ENCODE measurements at places on chromosomes 16 and 17.

- DNase-seq, result no peak
These were observed 1.6 kb downstream of the PECAM1 start for GRCh38 chr17:64388961-64389565.

- no peak for DNase-seq
These were observed 55.0 kb downstream of the EFCAB5 start for GRCh38 chr17:29996458-29996857.

DNA sequence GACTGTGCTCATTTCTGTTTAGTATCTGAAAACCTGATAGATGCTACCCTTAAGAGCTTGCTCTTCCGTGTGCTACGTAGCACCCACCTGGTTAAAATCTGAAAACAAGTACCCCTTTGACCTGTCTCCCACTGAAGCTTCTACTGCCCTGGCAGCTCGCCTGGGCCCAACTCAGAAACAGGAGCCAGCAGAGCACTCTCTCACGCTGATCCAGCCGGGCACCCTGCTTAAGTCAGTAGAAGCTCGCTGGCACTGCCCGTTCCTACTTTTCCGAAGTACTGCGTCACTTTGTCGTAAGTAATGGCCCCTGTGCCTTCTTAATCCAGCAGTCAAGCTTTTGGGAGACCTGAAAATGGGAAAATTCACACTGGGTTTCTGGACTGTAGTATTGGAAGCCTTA, 18.9 kb downstream of the NTAN1 start:
- DNase-seq, result no peak

- no peak for DNase-seq
These were observed 30.4 kb upstream of the FOXK2 start for GRCh38 chr17:82489117-82489516.

DNA sequence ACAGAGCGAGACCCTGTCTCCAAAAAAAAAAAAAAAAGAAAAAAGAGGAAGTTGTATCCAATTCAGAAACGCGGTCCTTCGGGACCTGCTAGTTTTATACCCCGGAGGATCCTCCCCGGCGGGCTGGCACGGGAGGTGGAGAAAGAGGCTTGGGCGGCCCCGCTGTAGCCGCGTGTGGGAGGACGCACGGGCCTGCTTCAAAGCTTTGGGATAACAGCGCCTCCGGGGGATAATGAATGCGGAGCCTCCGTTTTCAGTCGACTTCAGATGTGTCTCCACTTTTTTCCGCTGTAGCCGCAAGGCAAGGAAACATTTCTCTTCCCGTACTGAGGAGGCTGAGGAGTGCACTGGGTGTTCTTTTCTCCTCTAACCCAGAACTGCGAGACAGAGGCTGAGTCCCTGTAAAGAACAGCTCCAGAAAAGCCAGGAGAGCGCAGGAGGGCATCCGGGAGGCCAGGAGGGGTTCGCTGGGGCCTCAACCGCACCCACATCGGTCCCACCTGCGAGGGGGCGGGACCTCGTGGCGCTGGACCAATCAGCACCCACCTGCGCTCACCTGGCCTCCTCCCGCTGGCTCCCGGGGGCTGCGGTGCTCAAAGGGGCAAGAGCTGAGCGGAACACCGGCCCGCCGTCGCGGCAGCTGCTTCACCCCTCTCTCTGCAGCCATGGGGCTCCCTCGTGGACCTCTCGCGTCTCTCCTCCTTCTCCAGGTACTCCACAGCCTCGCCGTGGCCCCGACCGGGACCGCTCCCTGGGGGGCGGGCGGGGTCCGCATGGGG, at the start of gene CDH3:
Gene CDH3 (plus strand): TSS at position 596 of the 779 bp plus-strand sequence. CDS start 70 bp downstream, at position 666.
- no peak for DNase-seq
